HCT116 (cell line): ENCODE measurements at places on chromosomes 4 and X.
A peak's percentile ranks its signal among the peaks of the same experiment; 100 is the strongest.

DNA sequence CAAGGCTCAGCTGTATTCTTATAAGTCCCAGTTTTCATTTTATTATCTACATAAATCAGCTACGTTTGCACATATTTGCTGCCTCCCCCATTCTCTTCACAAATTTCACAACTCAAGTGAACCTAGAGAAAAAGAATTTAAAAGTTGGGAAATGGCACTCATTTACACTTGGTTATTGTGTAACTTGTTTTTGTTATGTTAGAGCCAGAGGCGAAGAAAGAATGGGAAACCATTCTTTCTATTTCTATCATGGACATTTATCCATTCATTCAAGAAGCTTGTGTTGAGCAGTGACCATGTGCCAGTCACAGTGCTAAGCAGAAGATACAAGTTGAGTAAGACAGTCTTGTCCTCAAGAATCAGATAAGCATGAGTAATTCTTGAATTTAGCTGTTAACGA, 13.5 kb downstream of the LIAS start:
- DNase-seq: no peak

- DNase-seq: no peak
These were observed 680.4 kb downstream of the DMD start for GRCh38 chrX:32530802-32531403.

GRCh38 chr4:8502836-8503585, 62.4 kb downstream of the TRMT44 start:
- DNase-seq: no peak

GRCh38 chr4:7339751-7340552, 94.8 kb downstream of the PSAPL1 start:
- DNase-seq: no peak

DNA sequence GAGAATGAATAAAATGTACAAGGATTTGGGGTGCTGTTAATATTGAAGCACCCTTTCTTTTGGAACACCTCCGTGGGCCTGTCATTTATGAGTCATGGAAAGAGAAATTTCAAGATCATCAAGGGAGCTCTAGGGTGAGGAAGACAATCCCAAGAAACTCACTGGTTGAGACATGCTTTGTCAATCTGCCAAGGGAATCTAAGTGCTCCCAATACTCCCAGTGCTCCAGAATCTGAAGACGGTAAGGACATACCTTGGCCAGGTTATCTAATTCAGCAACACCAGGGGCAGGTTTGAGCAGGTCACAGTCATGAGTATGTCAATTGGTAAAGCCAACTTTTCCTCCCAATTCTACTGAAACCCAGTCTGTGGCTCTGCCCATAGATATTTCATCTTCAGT, 556.4 kb upstream of the CPEB2 start:
- DNase-seq: no peak

- DNase-seq: no peak
These were observed 72.5 kb downstream of the FAT1 start for GRCh38 chr4:186651181-186651603.

GRCh38 chr4:1375761-1376322, 28.8 kb downstream of the UVSSA start:
- no peak for DNase-seq

DNA sequence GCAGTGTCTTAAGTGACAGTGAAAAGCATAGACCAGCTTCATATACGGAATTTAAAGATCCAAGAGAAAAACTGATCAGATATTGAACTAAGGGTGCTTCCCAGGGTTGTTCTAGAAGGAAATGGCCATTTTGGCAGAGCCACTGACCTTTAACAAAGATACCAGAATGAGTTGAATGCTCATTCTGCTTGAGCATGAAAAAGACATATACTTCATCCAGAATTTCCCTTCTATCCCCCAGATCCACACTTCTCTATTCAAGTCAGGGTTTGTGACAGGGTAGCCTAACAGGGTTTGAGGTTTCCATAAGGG, 45.6 kb upstream of the FAM9C start:
- DNase-seq: no peak

DNA sequence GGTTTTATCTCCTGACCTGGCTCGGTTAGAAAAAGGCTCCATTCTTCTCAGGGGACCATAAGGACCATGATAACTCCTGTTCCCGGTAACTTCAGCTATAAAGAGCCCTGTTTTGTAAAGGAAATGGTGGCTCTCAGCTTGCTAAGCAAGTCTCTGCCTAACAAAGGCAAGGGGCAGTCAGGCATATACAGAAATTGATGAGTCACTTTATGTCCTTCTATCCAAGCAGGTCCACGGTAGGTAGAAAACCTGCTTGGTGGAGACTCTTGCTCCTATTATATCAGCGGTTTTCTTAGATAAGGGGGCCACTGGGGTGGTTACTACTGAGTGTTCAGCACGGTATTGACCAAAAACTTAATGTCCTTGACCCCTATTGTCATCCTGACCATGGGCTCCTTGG, 203.0 kb upstream of the KLF8 start:
- no peak for DNase-seq

DNA sequence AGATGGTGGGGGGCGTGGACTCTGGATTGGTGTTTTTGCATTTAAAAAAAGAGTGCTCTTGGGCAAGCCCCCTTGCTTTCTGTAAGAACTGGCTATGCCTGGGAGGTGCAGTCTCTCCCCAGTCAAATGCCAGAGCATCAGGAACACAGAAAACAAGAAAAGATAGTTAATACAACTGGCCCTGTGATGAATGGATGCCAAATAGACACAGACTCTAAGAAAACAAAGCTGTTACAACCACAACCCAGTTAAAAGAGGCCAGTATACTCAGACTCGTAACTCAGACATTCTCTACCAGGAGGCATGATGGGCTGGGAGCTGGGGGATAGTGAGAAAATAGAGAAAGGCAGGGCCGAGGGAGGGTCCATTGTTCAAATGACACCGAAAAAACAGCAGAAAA, 32.5 kb upstream of the C1QTNF7 start:
- no peak for DNase-seq

DNA sequence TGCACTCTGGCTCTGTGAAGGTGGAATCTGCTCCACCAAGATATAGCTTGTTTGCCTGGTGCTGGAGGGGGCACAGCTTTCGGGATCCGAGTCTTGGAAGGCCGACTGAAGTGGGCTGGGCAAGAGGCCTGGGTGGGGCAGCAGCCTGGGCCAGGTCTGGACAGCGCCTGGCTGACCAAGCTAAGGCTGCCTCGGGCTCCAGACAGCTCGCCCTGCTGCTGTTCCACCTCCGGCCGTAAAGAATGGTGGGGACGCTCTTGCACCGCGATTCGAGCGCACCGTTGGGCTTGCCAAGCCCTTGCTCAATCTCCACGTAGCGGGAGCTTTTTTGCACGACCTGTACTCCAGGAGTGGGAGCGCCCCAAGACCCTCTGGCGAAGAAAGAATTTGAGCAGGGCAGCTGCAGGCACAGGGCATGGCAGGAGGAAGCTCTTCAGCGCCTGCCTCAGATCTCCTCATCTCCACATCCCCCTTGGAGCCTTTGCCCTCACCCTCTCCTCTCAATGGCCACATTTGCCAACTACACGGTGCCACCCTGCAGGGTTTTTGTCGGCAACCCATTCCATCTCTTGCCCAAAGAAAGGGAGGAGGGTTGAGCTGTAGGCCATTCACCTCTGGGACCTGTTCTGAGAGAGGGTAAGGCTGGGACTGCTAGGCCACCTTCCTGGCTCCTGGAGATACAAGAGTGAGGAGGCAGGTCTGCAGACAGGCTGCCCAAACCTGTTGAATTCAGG, 18.9 kb downstream of the CNGA2 start:
- DNase-seq: peak; percentile 13

- no peak for DNase-seq
These were observed 55.9 kb upstream of the ANTXR2 start for GRCh38 chr4:80128941-80129340.

GRCh38 chrX:7242613-7243012, 94.7 kb upstream of the PUDP start:
- DNase-seq: no peak

GRCh38 chrX:110759785-110760184, 35.8 kb downstream of the CHRDL1 start:
- no peak for DNase-seq

DNA sequence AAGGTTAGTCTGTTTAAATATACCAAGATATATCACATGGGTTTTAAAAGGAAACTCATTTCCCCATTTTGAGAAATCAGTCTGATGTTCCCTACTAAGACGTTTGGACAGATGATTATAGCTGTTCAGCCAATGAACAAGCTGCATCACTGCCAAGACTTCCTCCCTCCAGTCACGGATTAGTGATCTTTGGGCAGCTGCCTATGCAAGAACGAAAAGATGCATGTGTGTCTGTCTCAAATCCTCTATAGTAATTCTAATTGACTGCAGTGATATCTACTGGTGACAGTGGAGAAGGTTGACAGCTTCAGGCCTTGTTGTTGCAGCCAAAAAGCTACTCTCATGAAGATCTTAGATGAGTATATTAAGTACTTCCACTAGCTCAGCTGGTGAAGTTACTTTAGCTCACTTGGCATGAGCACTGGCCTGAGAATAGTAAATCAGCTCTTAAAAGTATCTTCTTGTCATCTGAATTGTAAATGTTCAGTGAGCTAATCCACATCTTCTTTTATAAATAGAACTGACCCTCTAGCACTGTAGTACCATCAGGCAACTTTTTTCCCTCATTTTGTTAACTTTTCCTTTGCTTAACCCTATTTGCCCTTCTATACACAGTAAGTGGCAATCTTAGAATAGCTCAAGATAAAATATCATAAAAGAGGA, 134.5 kb upstream of the PCDH10 start:
- DNase-seq: no peak

- no peak for DNase-seq
These were observed 16.5 kb downstream of the ELOVL6 start for GRCh38 chr4:110181890-110182289.

DNA sequence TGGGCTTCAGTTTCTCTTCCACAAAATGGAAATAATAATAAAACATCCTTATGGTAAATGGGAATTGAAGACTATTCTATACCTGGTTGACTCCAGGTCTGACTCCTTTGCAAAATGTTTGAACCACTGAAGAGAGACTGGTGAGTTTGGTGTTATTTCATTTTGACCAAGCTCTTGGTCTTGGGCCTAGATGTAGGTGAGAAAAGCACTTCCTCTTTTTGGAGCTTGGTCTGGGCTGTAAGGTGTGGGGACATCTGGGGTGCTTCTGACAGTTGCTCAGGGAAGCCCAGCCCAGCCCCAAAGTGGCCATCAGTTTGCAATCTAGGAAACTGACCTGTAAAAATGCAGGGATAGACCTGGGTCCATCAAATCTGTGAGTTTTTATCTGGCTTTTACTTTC, 26.8 kb upstream of the SOD3 start:
- no peak for DNase-seq

DNA sequence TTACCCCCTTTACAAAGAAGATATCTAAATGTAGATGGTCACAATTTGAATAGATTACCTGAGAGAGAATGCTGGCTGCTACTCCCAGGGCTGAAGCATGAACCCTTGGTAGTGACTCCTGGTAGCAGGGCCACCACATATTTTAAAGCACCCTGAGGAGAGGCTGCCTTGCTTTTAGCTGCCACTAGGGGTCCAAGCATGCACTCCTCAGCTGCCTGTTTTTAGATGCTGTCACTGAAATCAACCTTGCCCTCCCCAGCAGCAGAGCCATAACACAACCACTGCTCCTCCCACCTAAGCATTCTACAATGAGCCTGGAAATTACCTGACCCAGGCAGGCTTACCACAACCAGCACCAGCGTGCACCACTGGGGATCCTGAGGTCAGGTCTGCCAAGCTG, 850.9 kb downstream of the FAM133A start:
- DNase-seq: no peak

DNA sequence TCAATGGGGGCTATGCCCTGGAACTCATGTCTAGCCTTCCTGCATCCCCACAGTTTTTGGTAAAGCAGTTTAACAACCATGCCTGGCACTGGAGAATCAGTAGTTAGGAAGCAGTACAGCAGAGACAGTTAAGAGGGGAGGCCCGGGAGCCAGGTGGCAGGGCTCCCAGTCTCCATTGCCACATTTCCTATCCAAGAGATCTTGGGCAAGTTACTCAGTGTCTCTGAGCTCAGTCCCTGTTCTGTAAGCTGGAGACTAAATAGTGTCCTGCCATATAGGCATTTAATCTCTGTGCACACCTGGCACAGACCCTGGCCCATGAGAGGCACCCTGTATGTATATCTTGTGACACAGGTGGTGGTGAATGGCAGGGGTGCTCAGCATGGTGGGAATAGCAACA, 156.1 kb upstream of the EOLA2 start:
- no peak for DNase-seq

DNA sequence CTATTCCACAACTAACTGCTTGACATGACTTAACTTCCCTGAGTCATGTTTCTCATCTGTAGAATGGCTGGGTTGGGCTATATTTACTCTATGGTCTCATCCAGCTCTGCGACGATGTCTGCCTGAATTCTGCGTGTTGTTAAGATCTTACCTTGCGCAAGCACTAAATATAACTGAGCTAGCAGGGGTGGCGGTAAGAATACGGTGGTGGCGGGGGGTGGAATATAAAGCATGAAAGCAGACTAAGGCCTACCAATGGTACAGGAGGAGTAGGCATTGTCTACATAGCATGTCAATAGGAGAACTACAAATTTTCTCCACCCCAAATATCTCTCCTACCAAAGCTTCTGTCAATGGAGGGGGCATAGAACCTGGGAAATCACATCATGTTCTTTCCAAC, 45.7 kb upstream of the DCLK2 start:
- no peak for DNase-seq

- no peak for DNase-seq
These were observed 84.9 kb downstream of the BCOR start for GRCh38 chrX:40012868-40013265.

DNA sequence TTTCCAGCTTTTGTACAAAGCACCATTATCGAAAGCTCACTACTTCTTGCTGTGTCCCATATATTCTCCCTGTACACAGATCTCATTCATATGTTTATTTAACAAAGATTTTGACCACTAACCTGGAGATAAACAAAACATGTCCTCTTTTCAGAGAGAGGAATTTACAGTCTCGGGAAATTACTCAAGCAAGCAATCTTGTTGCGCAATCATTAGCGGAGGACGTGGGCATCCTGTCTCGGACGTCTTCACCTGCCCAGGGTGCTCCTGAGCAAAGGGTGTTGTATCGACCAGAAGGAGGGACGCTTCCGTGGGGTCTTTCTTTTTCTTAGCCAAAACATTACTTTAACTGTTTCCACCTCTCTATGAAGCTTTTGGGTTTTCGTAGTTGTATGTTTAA, 66.5 kb upstream of the CLCN4 start:
- DNase-seq: no peak

- DNase-seq: no peak
These were observed 31.8 kb upstream of the NKX6-1 start for GRCh38 chr4:84530871-84531270.

DNA sequence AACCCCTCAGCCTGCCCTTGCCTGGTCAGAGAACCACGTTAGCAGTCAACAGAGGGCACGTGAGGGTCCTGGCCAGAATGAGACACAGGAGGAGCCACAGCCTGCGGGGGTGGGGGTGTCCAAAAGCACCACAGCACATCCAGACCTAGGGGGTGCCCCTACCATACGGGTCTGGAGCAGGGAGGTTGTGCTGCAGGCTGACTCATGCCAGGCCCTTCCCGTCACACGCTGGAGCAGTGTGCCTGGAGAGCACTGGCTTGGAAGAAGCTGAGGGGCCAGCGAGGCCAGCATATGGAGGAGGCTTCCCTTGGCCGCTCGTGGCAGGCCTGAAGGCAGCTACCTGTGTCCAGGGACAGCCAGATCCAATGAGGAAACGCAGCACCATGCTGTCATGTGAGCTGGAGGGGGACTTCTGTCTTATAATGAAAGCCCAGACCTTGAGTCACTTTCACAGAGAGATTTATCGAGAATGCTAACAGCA, 1.5 kb upstream of the IRAK1 start:
- DNase-seq: no peak
